ENCODE measurements at places on chromosomes 2 and 18. TPM values are rescaled to one million over a fixed set of nuclear protein-coding genes. Genes with fewer than 3 reads are reported as not detected.

DNA sequence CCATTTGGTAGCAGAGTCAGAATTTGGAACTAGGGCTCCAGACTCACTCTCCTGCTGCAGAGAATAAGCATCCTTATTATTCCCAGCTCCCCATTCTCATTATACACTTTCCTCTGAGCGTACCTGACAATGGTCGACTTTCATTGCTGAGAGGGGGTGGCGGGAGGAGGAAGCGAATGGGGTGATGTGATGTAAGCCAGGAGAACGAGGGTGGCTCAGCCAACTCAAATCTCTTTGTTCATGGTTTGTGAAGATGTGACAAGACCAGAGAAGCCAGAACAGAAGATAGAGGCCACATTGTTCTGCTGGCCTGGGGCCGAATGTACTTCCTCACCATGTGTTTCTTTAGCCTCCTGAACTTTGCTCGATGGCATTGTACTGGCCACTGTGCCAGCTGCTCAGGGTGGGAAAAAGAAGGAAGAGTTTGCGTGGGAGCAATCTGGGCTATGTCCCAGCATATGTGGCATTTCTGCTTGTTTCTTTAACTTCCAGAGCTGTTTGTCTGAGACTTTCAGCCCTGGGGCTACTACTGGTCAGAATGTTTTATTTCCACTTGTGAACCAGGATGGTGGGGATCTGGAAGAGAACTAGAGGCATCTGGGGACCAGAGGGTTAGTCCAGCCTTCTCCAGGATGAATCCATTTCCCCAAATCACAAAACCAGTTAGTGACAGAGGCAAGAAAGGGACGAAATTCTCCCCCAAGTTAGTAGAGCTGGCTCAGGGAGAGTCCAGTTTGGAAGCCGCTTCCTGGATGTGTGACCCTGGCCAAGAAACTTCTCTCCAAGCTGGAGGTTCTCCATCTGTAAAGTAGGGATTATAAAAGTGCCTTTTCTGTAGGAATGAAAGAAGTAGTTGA lies 62.6 kb downstream of the MOGAT1 start:
- H3K4me3 ChIP-seq, result no peak overlapping the region
- no peak overlapping the region for H3K27ac ChIP-seq
- no peaks in the 10 kb centered on the region for H3K36me3 ChIP-seq
- H3K4me1 ChIP-seq, result no peaks in the 10 kb centered on the region
- DNase-seq, result no peak
- no peaks in the 10 kb centered on the region for H3K27me3 ChIP-seq

DNA sequence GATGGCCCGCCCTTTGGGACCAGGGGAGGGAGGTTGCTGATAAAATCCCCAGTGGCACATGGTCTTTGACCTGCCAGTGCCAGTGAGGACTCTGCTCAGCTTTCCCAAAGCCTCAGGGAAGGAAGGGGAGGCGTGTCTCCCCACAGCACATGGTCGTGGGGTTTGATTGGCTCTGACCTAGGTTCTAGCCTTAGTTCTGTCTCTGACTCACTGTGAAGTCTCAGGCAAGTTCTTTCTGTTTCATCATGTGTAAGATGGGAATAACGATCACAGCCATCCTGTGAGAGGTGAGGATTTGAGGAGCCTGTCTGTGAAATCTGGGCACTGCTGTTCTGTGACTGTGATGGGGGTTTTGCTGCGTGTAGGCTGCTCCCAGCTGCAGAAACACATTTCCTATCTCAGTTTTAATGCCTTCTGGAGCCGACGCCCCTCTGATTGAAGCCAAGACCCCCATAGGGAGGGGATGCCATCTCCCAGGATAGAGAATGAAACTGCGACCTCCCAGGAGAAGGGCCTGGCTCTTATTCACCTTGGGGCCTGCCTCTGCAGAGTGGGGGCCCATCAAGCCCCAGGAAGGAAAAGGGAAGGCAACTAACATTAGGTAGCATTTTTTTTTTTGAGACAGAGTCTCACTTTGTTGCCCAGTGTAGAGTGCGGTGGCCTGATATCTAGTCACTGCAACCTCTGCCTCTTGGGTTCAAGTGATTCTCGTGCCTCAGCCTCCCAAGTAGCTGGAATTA lies 84.0 kb downstream of the DDX1 start:
- H3K4me1 ChIP-seq, result no peaks in the 10 kb centered on the region
- DNase-seq, result no peak
- H3K27me3 ChIP-seq, result no peaks in the 10 kb centered on the region
- no peaks in the 10 kb centered on the region for H3K36me3 ChIP-seq
- no peak overlapping the region for H3K4me3 ChIP-seq
- no peak overlapping the region for H3K27ac ChIP-seq

Gene C2orf78
- total RNA-seq, result not detected

Gene PSMA8
- not detected for total RNA-seq

GRCh38 chr18:6109743-6110142 lies 214.4 kb upstream of the TMEM200C start:
- no peak for DNase-seq
- H3K4me3 ChIP-seq, result no peak overlapping the region
- H3K27ac ChIP-seq, result no peak overlapping the region
- no peaks in the 10 kb centered on the region for H3K36me3 ChIP-seq

DNA sequence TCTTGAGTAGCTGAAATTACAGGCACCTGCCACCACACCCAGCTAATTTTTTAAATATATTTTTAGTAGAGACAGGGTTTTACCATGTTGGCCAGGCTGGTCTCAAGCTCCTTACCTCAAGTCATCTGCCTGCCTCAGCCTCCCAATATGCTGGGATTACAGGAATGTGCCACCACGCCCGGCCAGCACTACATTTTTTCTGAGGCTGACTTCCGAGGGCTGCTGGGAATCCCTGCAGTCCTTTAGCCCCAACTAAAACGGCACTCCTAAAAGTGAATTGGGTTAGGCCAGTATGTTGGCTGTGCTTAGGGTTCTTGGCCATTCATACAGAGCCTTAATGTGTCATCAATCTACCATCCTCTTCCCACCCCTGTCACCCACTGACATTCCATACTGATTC lies 375.4 kb downstream of the DCC start:
- no peak for DNase-seq
- no peaks in the 10 kb centered on the region for H3K36me3 ChIP-seq
- H3K4me3 ChIP-seq, result no peak overlapping the region

- no peak overlapping the region for H3K27ac ChIP-seq
- H3K36me3 ChIP-seq, result no peaks in the 10 kb centered on the region
- no peaks in the 10 kb centered on the region for H3K4me1 ChIP-seq
These were observed 103.0 kb downstream of the BCL11A start for GRCh38 chr2:60450488-60450887.

Gene LHCGR
- total RNA-seq, result not detected

Gene IMP4
- total RNA-seq, result 75.7 TPM

DNA sequence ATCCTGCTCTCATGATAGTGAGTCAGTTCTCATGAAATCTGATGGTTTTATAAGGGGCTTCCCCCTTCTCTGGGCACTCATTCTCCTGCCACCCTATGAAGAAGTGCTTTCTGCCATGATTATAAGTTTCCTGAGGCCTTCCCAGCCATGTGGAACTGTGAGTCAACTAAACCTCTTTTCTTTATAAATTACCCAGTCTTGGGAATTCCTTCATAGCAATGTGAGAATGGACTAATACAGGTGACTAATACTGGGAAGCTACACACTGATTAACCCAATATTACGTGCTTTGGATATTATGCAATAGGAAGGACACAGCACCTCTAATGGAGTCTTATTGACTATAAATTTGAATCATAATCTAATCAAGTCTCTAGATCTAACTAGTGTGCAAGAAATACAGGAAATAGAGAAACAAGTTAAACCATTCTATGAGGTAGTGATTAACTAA lies 107.2 kb upstream of the ETAA1 start:
- no peak overlapping the region for H3K4me3 ChIP-seq
- H3K4me1 ChIP-seq, result no peaks in the 10 kb centered on the region
- no peaks in the 10 kb centered on the region for H3K36me3 ChIP-seq
- DNase-seq, result no peak
- H3K27me3 ChIP-seq, result no peaks in the 10 kb centered on the region

Gene DHRS9
- total RNA-seq, result 0.40 TPM

DNA sequence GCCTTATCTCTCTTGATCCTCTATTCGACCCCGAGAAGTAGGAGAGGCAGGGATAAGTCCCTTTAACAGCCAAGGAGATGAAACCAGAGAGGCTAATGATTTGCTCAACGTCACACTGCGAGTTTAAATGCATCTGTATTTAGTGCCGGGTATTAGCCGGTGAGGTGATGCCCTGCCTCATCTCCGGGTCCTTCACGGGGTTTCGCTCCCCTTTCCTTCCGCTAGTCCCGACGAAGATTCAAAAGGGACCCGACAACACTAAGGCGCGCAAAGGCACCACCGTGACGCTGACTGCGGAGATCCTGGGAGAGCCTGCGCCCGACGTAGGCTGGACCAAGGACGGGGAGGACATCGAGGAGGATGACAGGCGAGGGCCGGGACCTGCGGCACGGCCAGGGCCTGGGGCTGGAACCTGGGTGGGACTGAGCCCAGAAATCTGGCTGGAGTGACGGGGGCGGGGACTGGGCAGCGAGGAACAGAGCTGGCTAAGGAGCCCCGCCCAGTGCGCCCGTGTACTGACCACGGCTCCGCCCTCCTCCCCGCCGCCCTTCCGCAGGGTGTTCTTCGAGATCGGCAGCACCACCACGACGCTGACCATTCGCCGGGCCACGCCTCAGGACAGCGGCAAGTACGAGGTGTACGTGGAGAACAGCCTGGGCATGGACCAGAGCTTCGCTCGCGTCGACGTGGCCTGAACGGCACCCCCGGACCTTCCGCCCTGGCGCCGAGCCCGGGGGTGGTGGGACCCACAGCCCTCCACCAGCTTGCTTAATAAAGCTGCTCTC lies 1.0 kb upstream of the GMPPA start:
- no peaks in the 10 kb centered on the region for H3K27me3 ChIP-seq
- H3K4me3 ChIP-seq, result peak overlapping the region; percentile 30
- H3K36me3 ChIP-seq, result no peaks in the 10 kb centered on the region
- peak overlapping the region; percentile 87 for H3K27ac ChIP-seq
- peaks cover 4% of the 10 kb centered on the region for H3K4me1 ChIP-seq

Gene TTL
- 8.6 TPM for total RNA-seq

- peaks cover 7% of the 10 kb centered on the region for H3K36me3 ChIP-seq
- H3K27ac ChIP-seq, result no peak overlapping the region
- DNase-seq, result no peak
- H3K4me3 ChIP-seq, result no peak overlapping the region
These were observed 12.6 kb upstream of the ICA1L start for GRCh38 chr2:202883987-202884675.

DNA sequence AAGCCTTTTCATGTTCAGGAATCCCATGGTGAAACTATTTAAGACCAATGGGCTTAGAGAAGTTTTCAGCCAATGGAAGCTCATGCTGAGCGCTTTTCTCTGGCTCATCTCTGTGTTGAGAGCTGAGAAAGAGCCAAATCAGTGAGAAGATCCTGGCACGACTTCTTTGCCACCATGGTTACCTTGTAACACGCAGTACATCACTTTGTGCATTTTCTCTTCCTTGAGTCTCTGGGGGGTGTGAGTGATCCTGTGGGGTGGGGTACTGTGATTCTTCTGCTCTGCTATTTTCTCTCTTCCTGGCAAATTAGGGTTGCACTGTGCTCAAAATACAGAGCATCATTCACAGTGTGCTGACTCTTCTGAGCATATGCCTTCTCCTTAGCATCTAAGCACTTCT lies 664.2 kb downstream of the ARHGAP15 start:
- H3K36me3 ChIP-seq, result no peaks in the 10 kb centered on the region
- H3K4me1 ChIP-seq, result no peaks in the 10 kb centered on the region
- no peak for DNase-seq
- H3K27me3 ChIP-seq, result no peaks in the 10 kb centered on the region
- no peak overlapping the region for H3K27ac ChIP-seq

Gene MBP
- 20.2 TPM for total RNA-seq

DNA sequence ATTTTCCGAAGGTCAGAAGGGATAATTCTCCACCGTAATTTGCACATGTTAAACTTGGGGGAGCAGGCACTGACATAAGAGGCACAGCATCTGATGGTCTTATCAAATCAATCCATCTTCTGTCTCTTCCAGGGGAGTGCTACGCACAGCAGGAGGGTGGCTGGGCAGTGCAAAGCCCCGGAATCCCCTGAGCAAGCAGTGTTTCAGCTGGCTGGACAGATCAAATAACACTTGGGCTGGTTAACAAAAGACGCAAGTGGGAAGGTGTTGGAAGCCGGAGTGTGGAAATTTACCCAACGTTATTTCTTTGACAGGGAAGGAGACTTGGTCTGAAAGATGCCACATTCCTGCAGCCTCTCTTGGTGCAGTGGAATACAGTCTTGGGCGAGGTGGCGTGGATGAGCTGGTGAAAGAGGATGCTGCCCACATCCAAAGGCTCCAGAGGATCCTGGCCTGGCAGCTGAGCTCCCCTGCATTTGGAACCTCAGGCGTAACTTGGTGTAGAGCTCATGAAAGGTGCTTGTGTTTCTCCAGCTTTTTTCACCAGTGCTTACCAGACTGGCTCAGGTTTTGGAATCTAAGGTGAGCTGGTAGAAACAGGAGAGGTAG lies 103.0 kb downstream of the MAPK4 start:
- H3K27ac ChIP-seq, result no peak overlapping the region
- DNase-seq, result no peak

DNA sequence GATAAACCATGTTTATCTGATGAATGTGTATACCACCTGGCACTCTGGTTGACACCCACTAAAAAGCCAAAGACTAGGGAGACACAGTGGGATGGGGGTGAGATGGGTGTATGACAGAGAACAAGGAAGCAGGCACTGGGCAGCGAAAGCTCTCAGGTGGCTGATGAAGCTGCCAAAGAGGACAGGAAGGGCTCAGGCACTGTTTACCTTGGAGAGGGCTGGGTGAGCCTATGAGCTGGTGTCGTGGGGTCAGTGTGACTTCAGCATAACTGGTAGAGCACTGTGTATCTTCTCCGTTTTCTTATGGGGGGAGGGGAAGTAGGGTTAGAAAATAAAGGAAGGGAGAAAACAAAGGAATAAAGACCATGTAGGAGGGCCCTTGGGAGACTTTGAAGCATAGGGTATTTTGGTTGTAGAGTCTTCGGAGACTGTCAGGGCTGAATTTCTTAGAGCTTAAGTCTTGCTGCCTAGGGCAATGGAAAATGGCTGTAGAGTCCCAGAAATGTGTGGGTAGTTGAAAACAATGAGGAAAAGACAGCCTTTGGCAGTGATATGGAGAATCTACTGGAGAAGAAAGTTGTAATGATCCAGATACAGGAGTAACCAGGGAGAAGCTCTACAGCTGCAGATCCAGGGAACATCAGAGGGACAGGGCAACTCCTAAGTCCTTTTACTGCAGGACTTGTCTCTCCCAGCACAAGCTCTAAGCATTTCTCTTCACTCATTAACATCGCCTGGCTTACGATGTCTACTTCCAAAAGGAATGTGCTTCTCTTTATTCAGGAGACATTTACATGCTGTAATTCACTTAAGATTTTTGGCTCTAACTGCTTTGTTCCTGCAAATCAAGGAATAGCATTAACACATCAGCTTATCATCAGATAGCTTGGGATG lies 120.0 kb downstream of the AQP4 start:
- H3K27me3 ChIP-seq, result no peaks in the 10 kb centered on the region
- H3K4me1 ChIP-seq, result no peaks in the 10 kb centered on the region
- no peaks in the 10 kb centered on the region for H3K36me3 ChIP-seq
- H3K27ac ChIP-seq, result no peak overlapping the region
- H3K4me3 ChIP-seq, result no peak overlapping the region

DNA sequence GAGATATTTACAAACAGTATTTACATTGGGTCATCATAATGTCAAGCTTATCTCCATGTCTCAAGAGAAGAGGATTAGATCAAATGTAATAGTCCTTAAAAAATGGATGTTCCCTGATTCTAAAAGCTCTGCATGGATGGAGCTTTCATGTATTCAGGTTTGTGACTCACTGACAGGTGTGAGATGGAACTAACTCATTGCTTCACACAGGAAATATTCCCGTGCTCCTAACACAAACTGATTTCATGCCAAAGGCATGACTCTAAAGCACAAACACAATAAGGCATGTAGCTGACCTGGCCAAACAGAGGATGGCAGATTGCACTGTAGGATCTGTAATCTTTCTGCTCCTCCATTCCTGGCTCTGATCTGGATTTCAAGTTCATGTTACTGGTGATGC lies 110.0 kb downstream of the ALK start:
- H3K4me1 ChIP-seq, result no peaks in the 10 kb centered on the region
- no peaks in the 10 kb centered on the region for H3K27me3 ChIP-seq
- no peak overlapping the region for H3K4me3 ChIP-seq
- DNase-seq, result no peak

Gene RIT2
- not detected for total RNA-seq

All from pancreas (tissue), 10 donors.